Astrocyte (in vitro differentiated cells and primary cell): ENCODE measurements at places on chromosomes 2 and 18.

DNA sequence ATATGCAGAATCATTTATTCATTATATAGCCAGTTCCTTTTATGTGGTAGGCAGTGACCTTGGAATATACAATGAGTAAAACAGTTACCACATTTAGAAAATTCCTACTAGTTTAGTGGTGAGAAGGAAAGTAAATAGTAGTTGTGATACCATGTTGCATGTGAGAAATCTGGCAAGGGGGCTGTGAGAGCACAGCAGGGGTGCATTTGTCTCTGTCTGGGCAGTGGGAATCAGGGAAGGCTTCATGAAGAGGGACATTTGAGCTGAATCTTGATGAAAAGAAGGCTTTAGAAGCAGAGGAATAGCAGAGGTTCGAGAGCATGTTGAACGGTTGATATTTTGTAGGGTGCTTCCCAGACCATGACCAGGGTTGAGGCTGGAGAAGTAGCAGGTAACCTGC is 78.7 kb downstream of the RAB3GAP1 start:
- DNase-seq = no peak

GRCh38 chr2:204590063-204590462 is 44.8 kb downstream of the PARD3B start:
- DNase-seq = no peak

GRCh38 chr18:66662632-66663031 is 58.7 kb upstream of the CDH19 start:
- no peak for DNase-seq

- DNase-seq = no peak
Measured at GRCh38 chr2:208112969-208113368, 11.4 kb downstream of the CRYGD start.

GRCh38 chr2:237593596-237594320 is 3.2 kb upstream of the RAB17 start:
- no peak for DNase-seq

GRCh38 chr18:67590571-67591141 is 74.1 kb upstream of the DSEL start:
- DNase-seq = peak; percentile 28

DNA sequence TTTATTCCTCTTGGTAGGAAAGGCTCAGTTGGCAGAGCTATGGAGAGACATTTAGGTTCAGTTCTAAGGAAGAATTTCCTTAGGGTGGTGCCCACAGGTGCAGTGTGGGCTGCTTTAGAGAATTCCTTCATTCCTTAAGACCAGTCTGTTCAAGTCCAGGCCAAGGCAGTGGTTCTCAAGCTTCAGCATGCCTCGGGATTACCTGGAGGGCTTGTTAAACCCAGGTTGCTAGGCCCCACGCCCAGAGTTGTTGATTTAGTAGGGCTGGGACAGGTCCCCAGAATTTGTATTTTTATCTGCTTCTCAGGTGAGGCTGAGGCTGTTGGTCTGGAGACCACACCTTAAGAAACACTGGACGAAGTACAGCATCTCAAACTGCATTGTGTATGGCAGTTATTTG is 68.9 kb downstream of the CERS6 start:
- DNase-seq = no peak

DNA sequence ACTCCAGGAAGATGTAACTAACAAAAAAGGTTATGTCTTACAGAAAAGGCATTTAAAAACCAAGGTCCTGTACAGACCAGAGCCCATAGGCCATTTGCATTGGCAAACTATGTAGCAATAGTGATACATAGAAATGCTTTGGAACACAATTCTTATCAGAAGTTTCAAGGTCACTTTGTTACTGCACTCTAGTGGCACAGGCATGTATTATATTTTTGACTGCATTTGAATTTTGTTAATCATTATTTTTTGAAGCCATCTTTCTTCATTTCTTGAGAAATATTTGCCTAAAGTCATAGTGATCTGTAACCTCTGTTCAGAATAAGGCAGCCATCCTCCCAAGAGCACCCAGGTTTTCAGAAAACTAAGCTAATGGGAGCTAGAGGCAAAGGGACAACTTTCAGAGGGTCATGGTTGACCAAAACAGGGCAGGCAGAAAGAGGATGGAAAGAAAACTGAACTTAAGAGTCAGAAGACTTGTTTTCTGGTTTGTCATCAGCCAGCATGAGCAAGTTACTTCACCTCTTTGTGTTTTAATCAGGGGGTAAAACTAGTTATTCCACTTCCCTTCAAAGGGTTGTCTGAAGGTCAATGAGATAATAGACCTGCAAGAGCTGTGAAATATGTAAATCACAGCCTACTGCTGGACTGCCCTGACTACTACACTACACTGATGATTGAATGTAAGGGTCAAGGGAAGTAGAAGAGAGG is 41.5 kb downstream of the SLC38A11 start:
- DNase-seq = peak; percentile 52

- DNase-seq = no peak
Measured at GRCh38 chr2:155412598-155412997, 714.1 kb downstream of the KCNJ3 start.

- no peak for DNase-seq
Measured at GRCh38 chr2:120622886-120623753, 112.5 kb upstream of the GLI2 start.

DNA sequence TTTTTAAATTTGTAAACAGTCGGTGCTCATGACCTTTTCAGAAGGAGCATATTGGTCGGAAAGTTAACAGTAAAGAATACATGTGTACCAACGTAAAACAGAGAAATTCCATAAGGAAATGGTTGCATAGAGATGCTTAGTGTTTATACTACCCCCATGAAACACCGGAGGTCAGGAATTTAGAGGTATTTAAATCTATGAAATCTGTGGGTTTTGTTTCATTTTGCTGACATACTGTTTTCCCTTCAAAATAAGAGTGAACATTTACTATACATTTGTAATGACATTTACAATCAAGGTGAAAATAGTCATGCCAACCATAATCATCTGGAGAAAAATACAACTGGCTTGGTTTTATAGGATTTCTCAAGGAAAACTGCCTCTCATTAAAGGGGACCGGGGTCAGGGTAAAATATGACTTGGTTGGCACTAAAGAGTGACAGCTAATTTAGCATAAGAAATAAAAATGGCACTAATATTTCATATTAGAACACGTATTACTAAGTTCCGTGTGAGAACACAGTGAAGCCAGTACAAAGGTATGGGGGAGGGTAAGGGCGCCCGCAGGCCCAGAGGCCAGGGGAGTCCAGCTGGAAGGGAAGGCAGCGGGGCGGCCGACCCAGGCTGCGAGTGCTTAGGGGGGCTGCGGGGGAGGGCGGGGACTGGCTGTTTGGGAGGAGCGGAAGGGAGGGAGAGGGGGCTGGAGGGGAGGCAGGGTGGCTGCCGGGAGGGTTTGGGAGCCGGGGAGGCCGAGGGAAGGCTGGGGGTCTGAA is 1.1 kb upstream of the RNU4ATAC start:
- DNase-seq = peak; percentile 49

- DNase-seq = no peak
Measured at GRCh38 chr2:219675221-219675620, 47.8 kb downstream of the SLC4A3 start.

DNA sequence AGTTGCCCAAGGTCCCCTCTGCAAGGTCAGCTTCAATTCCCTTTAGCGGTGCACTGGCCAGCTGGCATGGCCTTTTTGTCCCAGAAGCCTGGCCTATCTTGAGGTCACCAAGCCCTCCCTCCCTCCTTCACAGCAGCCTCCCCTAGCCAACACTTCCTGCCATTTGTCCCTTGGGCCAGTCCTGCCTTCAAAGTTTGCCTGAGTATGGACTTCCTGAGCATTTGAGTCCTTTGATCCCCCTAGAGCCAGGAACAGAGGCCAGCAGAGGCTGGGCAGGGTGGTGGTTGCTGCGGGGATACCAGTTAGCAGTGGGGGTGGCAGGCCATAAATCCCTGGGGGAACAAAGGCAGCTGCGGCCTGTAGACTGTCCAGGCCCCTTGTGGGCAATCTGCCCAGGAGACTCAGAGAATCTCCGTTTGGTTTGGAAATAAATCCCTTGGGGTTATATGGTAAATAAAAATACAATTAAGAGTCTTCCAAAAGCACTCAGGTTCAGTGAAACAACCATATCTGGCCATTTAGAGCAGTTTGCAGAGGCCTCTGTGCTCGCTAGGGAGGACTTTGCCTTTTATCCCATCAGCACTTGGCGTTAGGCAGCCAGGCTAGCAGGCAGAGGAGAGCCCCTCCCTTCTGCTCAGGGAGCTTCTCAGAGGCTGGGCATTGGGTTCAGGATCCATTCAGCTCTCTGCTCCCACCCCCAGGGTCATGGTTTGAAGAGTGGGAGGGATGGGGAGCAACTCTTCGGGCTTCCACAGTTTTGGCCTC is 3.1 kb upstream of the HES6 start:
- no peak for DNase-seq

DNA sequence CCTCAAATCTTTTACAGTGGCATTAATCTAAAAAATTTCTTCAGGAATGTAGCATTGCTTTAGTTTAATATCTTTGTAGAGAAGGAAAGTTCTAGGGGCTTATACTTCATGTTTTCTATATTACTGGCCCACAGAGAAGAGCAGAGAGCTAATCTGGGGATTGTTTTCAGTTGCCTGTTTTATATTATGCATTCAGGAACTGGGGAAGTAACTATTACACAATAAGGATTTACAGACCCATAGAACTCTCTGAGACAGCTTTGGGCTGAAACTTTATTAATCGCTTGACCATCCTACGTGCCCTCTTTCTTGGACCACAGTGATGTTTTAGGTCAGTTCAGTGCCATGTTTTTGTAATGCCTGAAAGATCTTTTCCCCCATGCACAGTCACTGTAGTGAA is 29.9 kb downstream of the BIRC6 start:
- DNase-seq = no peak

GRCh38 chr2:80638783-80639182 is 334.2 kb upstream of the LRRTM1 start:
- no peak for DNase-seq

DNA sequence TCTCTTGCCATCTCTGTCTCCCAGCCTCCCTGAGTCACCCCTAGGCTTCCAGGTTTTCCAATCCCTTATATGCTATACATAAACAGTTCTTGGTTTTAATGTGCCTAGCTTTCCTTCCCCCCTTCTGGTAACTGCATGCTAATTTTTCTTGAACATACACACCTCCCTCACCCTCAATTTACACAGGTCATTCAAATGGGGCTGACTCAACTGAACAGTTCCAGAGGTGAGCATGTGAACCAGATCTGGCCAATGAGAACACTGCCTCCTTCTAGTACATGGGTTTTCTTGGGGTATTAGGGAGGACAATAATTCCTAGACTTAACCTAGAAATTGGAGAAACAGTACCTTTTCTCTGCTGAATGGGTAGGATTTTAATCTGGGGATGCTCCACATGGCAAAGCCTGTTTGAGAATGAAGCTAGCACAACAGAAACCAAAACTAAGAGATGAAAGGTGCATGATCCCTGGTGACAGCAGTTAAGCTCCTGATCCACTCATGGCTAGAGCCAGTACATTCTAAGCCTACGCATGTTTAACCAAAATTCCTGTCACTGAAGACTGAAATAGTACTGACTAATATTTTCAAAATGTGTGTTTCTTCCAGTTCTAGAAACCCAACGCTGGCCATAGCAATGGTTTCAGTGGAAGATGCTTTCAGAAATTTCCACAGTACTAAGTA is 11.8 kb downstream of the SLC25A12 start:
- no peak for DNase-seq

DNA sequence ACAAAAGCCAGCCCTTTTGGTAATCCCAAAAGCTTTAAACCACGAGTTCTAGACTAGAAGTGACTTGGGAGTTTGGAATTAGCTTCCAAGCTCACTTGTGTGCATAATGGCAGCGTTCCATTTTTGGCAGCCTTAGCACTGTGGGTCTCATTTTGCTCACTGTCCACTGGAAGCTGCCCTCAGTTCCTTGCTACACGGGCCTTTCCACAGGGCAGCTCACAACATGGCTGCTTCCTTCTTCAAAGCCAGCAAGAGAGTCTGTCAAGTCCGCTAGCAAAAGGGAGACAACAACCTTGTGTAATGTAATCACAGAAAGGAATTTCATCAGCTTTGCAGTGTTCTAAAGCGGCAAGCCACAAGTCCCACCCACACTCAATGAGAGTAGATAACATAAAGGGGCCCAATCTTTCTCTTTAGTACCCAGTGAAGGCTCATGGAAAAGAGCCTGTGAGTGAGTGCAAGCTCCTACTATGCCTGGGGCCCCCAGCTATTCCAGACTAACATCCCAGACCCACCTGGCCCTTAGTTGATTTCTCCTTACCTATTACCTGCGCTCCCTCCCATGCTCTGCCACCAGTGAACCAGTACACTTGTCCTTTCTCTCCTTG is 239.7 kb upstream of the FBXO11 start:
- DNase-seq = peak; percentile 20

DNA sequence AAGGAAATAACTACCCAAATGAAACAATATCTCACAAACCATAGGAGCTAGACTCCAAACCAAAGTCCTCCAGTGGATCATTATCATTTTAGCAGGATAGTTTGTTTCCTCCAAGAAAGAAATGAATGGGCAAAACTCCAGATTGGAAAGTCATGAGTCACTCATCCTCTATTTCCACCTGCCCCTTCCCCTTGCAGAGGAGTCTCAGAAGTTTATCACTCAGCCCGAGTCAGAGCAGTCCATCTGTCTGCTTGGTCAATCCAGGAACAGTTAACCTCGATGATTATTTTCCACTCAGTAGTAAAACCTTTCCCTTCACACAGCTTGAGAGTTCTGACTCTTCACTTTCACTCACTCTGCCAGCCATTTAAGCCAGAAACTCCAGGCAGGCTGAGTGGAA is 462.2 kb downstream of the BCL11A start:
- DNase-seq = no peak

DNA sequence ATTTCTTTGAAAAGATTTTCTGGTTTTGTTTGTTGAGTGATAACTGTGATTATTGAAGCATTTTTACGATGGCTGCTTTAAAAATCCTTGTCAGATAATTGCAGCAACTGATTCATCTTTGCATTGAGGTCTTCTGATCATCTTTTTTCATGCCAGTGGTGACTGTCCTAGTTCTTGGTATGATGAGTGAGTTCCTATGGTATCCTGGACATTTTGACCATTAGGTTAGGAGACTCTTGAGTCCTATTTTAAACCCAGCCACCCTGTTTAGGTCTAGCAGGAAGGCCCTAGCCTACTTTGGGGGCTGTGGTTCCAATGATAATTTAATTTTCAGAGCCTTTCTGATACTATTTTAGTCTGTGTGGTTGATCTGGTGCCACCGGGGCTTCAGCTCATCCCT is 72.7 kb upstream of the REV1 start:
- DNase-seq = no peak

DNA sequence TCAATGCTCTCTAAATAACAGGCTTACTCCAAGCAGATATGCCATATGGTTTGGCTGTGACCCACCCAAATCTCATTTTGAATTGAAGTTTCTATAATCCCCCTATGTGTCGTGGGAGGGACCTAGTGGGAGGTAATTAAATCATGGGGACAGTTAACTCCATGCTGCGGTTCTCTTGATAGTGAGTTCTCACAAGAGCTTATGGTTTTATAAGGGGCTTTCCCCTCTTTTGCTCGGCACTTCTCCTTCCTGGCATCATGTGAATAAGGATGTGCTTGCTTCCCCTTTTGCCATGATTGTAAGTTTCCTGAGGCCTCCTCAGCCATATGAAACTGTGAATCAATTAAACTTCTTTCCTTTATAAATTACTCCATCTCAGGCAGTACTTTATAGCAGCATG is 302.7 kb upstream of the ZC3H15 start:
- DNase-seq = no peak

GRCh38 chr2:202941771-202942170 is 29.7 kb downstream of the CARF start:
- peak; percentile 65 for DNase-seq
